Lung (tissue), 17 donors: ENCODE measurements at places on chromosomes 3 and 15. TPM values are rescaled to one million over a fixed set of nuclear protein-coding genes. Genes with fewer than 3 reads are reported as not detected.

DNA sequence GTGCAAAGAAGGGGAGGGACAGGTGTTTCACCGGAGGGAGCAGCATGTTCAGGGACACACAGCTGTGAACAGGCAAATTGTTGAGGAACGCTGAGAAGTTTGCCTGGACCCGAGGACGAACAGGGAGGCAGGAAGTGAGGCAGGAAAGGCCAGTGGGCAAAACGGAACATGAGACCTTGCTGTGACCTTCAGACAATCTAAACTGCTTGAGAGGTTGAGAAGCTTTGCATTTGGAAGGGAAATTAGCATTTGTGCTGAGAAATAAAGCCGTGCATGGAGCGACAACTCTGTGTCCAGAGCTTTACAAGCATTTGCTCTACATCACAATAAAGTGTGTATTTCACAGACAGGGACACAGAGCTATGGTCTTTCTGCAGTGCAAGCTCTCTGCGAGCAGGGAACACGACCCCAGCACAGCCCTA, 47.9 kb downstream of the CDC25A start:
- DNase-seq, result no peak

DNA sequence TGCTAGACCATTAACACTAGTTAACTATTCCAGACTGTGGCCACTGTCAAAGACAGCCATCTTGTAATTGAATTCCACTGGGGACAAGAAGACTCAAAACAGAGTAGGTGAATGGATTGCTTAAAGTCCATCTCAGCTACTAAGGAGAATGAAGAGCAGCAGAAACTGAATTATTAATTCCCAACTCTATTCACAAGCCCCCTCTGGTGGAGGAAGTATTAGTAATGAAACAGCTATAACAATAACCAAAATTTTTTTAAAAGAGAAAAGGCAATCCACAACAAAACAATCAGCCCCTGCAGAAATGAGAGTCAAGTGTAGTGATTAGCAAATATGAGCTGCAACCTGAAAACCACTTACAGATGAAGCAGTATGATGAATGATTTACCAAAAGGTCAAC, 302.8 kb downstream of the FHIT start:
- DNase-seq, result peak; percentile 45

- DNase-seq, result no peak
Observed at GRCh38 chr15:101250341-101250831, 1.5 kb downstream of the CHSY1 start.

Gene GRM7
- 1.3 TPM for total RNA-seq
